T1000 (cell line): ENCODE measurements at places on chromosomes 13 and 19.

GRCh38 chr13:50156140-50156539 lies 140.9 kb downstream of the KCNRG start:
- no peak for DNase-seq

DNA sequence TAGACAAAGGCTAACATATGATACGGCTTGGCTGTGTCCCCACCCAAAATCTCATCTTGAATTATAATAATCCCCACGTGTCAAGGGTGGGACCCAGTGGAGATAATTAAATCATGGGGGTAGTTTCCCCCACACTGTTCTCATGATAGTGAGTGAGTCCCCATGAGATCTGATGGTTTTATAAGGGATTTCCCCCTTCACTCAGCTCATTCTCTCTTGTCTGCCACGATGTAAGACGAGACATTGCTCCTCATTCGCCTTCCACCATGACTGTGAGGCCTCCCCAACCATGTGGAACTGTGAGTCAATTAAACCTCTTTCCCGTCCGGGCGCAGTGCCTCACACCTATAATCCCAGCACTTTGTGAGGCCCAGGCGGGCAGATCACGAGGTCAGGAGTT lies 143.5 kb downstream of the RXFP2 start:
- DNase-seq = no peak

GRCh38 chr13:59416561-59416960 lies 747.2 kb downstream of the DIAPH3 start:
- no peak for DNase-seq

GRCh38 chr19:49677231-49677900 lies at the start of gene PRMT1:
Gene PRMT1 (plus strand): TSS chr19:49677271. CDS start chr19:49677281, 10 bp downstream.
- DNase-seq = no peak

- DNase-seq = no peak
Measured at GRCh38 chr19:10289836-10290356, at the start of gene ICAM5. Gene ICAM5 (plus strand): TSS chr19:10289952. CDS start chr19:10290044, 92 bp downstream.

DNA sequence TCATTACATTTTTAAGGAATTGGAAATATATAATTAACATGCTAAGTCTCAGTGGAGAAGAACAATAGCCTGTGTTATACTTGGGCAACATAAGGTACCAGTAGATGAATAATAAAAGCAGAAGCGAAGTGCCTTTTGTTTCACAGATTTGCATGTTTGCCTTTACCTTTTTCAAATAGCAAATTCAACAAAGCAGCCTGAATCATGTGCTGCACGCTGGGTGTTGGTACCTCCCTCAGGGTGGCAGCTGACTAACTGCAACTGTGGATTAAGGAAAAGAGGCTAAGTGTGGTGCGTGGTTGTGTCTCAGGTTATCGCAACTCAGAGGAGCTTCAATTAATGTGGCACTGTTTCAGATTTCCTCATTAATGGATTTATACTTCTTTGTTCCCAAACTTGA lies 189.0 kb downstream of the LMO7 start:
- no peak for DNase-seq
